ENCODE measurements at places on chromosomes 4 and X.

- H3K4me3 ChIP-seq, result no peak overlapping the region
- no peaks in the 10 kb centered on the region for H3K27me3 ChIP-seq
- no peaks in the 10 kb centered on the region for H3K36me3 ChIP-seq
- H3K4me1 ChIP-seq, result no peaks in the 10 kb centered on the region
- DNase-seq, result no peak
- H3K27ac ChIP-seq, result no peak overlapping the region
These were observed 1272.1 kb downstream of the ARAP2 start for GRCh38 chr4:34972189-34972588.

GRCh38 chr4:28146191-28146590 is 1285.5 kb downstream of the STIM2 start:
- no peak overlapping the region for H3K27ac ChIP-seq
- H3K36me3 ChIP-seq, result no peaks in the 10 kb centered on the region
- H3K4me3 ChIP-seq, result no peak overlapping the region
- H3K27me3 ChIP-seq, result no peaks in the 10 kb centered on the region
- DNase-seq, result no peak

DNA sequence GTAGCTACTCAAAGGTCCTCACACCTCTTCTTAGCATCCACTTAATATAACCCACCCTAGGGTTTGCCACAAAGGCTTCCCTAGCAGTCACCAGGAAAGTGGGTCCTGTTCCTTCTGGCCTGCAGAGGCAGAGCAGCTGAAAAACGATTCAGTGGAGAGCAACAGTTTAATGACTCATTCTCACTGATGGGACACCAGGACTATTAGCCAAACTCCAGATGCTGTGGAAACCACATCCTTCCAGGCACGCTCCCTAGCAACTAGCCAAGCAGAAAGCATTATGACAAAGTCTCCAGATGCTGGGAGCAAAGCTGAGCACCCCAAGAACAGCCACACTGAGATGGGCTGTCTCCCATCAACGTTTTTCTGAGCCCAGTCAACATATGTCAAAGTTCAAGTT is 30.3 kb upstream of the UTP14A start:
- H3K4me3 ChIP-seq, result no peak overlapping the region
- no peak for DNase-seq
- H3K27me3 ChIP-seq, result no peaks in the 10 kb centered on the region
- no peaks in the 10 kb centered on the region for H3K36me3 ChIP-seq

- no peak overlapping the region for H3K27ac ChIP-seq
- H3K27me3 ChIP-seq, result no peaks in the 10 kb centered on the region
- no peaks in the 10 kb centered on the region for H3K36me3 ChIP-seq
- no peaks in the 10 kb centered on the region for H3K4me1 ChIP-seq
- no peak overlapping the region for H3K4me3 ChIP-seq
These were observed 23.5 kb upstream of the SPANXN4 start for GRCh38 chrX:143002206-143002605.

DNA sequence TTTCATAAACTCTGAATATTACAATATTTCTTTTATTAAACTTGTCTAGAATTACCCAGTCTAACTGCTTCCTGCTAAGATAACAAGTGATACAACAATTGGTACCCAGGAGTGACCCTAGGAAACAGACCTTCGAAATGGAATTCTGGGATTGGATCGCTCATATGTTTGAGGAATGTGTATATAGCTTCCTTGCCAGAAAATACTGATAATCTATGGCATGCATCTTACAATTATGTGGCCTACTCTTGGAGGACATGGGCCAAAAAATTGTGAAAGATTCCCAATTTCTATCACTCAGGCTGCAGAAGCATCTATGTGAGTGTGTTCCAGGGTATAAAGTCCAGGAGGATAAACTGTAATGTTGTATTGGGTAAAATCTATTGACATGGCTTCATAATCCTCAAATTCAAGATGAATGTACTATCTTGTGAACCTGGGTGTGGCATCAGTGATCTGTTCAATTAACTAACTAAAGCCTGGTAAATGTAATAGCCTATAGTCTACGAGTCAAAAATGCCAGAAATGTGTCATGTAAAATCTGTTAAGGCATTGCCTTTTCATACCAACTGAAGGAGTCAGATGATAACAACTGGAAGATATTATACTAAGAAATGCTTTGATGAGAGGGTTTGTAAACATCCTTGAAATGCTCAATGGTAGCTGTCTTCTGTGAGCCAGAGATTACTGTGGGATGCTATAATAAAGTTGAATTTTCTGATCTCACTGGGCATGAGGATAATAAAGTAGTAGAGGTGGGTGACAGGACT is 1499.3 kb downstream of the PCDH7 start:
- H3K4me3 ChIP-seq, result no peak overlapping the region
- no peaks in the 10 kb centered on the region for H3K4me1 ChIP-seq
- H3K27me3 ChIP-seq, result no peaks in the 10 kb centered on the region
- H3K27ac ChIP-seq, result no peak overlapping the region
- H3K36me3 ChIP-seq, result no peaks in the 10 kb centered on the region

DNA sequence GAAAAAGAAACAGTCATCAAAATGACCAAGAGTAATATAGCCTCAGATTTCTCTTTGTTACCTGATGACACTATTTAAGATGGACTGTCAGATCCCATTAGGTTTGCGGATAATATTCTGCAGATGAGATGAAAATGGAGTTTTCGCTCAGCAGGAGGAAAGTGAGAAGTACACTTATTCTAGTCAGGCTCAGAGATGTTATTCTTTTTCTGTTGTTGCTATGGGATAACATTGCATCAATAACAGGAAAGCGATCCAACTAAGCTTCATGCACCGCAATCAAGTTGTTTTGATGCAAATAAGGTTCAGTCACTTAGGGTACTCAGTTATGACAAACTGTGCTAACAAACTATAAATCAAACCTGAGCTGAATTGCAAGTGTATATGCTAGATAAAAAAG is 415.0 kb downstream of the CCSER1 start:
- H3K4me1 ChIP-seq, result no peaks in the 10 kb centered on the region
- no peaks in the 10 kb centered on the region for H3K36me3 ChIP-seq

GRCh38 chrX:103722505-103722904 is 11.8 kb downstream of the TMEM31 start:
- no peaks in the 10 kb centered on the region for H3K36me3 ChIP-seq
- no peak for DNase-seq
- no peak overlapping the region for H3K4me3 ChIP-seq
- H3K27me3 ChIP-seq, result no peaks in the 10 kb centered on the region
- no peaks in the 10 kb centered on the region for H3K4me1 ChIP-seq

DNA sequence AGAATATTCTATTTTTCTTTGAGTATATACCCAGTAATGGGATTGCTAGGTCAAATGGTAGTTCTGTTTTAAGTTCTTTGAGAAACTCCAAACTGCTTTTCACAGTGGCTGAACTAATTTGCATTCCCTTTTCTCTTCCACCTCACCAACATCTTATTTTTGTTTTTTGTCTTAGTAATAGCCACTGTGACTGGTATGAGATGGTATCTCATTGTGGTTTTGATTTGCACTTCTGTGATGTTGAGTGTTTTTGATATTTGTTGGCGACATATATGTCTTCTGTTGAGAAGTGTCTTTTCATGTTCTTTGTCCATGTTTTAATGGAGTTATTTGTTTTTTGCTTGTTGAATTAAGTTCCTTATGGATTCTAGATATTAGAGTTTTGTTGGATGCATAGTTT is 24.4 kb downstream of the AIMP1 start:
- H3K4me3 ChIP-seq, result no peak overlapping the region
- peaks cover 7% of the 10 kb centered on the region for H3K36me3 ChIP-seq
- no peaks in the 10 kb centered on the region for H3K27me3 ChIP-seq

- H3K4me3 ChIP-seq, result peak overlapping the region; percentile 34
- H3K27ac ChIP-seq, result peak overlapping the region; percentile 53
- DNase-seq, result peak; percentile 52
- no peaks in the 10 kb centered on the region for H3K4me1 ChIP-seq
- no peaks in the 10 kb centered on the region for H3K27me3 ChIP-seq
These were observed 88.3 kb downstream of the ZNF718 start for GRCh38 chr4:212438-213188.

DNA sequence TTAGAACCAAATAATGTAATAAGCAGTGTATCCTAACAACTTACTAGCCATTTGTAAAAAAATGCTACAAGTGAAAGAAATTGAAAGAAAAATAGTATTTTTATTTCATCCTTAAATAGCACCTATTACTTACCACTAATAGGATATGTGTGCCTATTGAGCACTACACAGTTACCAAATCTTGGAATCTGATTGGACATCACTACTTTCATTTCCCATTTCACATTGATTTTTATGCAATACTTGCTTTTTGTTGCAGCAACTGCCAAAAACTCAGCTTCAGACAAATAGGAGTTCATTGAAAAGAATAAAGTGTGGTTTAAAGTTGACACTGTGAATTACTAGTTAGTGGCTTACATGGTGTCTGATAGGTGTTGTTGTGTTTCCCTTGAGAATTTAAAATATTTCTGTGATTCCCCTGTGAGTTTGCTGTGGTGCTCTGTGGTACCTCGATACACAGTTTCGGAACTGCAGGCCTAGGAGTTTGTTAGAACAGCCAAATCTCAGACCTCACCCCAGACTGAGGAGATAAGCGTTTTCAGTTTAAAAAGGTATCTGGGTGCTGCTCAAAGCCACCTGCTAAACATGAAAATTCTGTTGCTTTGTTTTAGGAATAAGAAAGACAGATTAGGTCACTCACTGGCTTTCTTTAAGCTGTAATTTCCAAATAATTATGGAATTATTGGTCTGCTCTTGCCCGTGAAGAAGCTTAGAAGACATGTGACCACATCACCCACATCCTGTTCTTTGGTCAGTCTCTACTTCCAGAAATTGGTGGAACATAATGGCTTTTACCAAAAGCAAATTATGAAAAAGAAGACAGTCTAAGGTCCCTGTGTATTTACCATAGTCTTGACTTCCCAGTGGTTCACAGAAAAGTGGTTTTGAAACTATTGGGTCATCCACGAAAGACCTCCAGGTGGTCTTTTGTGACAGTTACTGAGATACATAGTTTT is 97.8 kb downstream of the SYTL5 start:
- H3K27me3 ChIP-seq, result no peaks in the 10 kb centered on the region
- H3K27ac ChIP-seq, result no peak overlapping the region
- no peaks in the 10 kb centered on the region for H3K36me3 ChIP-seq
- H3K4me1 ChIP-seq, result no peaks in the 10 kb centered on the region
- no peak overlapping the region for H3K4me3 ChIP-seq
- DNase-seq, result no peak

DNA sequence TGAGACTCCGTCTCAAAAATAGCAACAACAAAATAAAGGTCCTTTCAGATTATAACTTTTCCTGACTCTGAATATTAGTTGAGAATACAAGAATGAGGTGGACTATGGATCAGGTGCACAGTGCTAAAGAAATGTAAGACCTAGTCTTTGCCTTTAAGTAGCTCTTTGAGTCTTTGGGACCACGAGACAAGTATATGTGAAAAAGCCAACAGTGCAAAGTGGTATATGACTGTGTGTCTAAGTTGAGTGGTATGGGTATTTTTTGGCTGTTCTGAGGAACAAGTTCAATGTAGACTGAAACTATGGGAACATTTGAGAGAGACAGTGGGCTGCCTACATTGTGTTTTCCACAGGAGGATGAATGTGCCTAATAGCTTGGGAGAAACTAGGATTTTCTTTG is 2.8 kb downstream of the GAB1 start:
- H3K27me3 ChIP-seq, result no peaks in the 10 kb centered on the region
- H3K4me1 ChIP-seq, result no peaks in the 10 kb centered on the region
- no peak for DNase-seq
- no peak overlapping the region for H3K27ac ChIP-seq

- no peak overlapping the region for H3K4me3 ChIP-seq
- no peaks in the 10 kb centered on the region for H3K27me3 ChIP-seq
- no peaks in the 10 kb centered on the region for H3K4me1 ChIP-seq
- no peak overlapping the region for H3K27ac ChIP-seq
These were observed 375.9 kb upstream of the NDST4 start for GRCh38 chr4:115489279-115489678.

DNA sequence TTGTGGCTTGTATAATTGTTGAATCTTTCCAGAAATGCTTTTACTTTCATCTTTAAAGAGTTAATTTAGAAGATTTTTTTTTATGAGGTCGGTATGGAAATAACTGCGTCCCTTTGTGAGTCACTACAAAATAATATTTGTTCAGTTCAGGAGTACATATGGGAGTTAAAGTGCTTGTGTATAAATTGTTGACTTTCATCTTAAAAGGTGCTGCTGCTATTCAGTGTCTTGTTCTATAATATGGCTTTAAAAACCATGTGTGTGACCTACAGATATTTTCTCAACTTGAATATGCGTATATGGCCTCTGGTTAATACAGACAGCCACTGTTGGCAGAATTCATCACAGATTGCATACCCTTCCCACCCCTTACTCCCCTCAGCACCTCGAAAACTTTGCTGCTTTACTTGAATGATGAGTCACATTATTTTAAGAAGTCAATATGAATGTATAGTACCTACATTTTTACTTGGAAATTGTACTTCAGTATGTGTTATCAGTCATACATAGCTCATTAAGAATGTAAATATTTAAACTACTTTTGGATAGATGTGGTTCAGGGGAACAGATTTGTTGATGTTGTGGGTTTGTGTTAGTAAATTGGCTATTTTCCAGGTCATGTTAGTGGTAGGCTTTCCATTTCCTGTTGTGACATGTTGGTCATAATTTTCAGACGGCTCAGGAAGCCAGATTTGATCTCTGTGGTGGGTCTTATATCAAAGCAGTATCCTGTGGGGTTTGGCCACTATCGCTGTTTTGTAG is 1.5 kb downstream of the CLCN3 start:
- DNase-seq, result no peak
- no peaks in the 10 kb centered on the region for H3K36me3 ChIP-seq
- peaks cover 2% of the 10 kb centered on the region for H3K4me1 ChIP-seq
- H3K27ac ChIP-seq, result peak overlapping the region; percentile 98
- no peaks in the 10 kb centered on the region for H3K27me3 ChIP-seq
- peak overlapping the region; percentile 64 for H3K4me3 ChIP-seq

DNA sequence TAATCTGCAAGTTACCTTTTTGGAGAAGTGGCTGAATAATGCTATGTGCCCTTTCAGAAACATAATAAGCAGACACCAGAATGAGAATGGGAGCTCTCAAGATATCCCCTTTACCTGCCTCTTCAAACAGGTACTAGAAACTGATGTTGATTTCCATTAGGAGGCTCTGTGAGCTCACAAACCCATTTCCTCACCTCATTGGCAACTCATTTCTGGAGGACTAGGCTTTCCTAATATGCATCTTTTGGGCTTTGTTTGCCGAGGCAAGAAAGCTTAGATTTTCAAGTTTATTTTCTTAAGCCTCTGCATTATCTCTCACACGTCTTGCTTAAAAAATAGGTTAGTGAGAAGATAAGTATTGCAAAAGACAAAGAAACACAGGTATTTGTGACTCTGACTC is 313.1 kb upstream of the IRS4 start:
- H3K4me1 ChIP-seq, result no peaks in the 10 kb centered on the region
- no peaks in the 10 kb centered on the region for H3K27me3 ChIP-seq
- no peak for DNase-seq
- no peaks in the 10 kb centered on the region for H3K36me3 ChIP-seq

- no peak overlapping the region for H3K27ac ChIP-seq
- H3K27me3 ChIP-seq, result no peaks in the 10 kb centered on the region
- no peak for DNase-seq
- H3K36me3 ChIP-seq, result no peaks in the 10 kb centered on the region
- no peaks in the 10 kb centered on the region for H3K4me1 ChIP-seq
These were observed 112.7 kb downstream of the BCOR start for GRCh38 chrX:39985071-39985470.

Data from prostate gland (tissue), 2 donors.